GM23248 (cell line): ENCODE measurements at places on chromosomes 5 and 9. TPM values are rescaled to one million over a fixed set of nuclear protein-coding genes. Genes with fewer than 3 reads are reported as not detected.

Gene TLR4
- total RNA-seq: 11.9 and 13.8 TPM in 2 replicates

Gene DBH
- total RNA-seq: not detected in 2 replicates

Gene LCN10
- not detected in 2 replicates for total RNA-seq

Gene FOXD4L6
- total RNA-seq: 0.22 TPM in 1 of 2 replicates, not detected in the other

Gene LIFR
- 6.9 and 16.4 TPM in 2 replicates for total RNA-seq

Gene RAI14
- 120 and 124 TPM in 2 replicates for total RNA-seq

Gene TTC39B
- total RNA-seq: 8.6 and 10.9 TPM in 2 replicates

Gene POU5F2
- total RNA-seq: 0.32 and 0.76 TPM in 2 replicates

Gene QRFP
- not detected in 2 replicates for total RNA-seq

Gene SPARC
- 5,563 and 6,520 TPM in 2 replicates for total RNA-seq

Gene ODF2
- total RNA-seq: 29.5 and 37.9 TPM in 2 replicates

Gene IL17B
- not detected in 2 replicates for total RNA-seq

Gene ZNF454
- 0.97 and 1.9 TPM in 2 replicates for total RNA-seq

Gene SLF1
- total RNA-seq: 4.3 and 6.1 TPM in 2 replicates

Gene AGXT2
- total RNA-seq: not detected in 2 replicates

Gene GPR21
- total RNA-seq: 0.65 TPM in 1 of 2 replicates, not detected in the other

Gene JMY
- 12.2 and 17.6 TPM in 2 replicates for total RNA-seq

Gene SHOC1
- not detected in 2 replicates for total RNA-seq

Gene MSX2
- 2.4 and 3.0 TPM in 2 replicates for total RNA-seq

Gene DIAPH1
- 26.0 and 34.5 TPM in 2 replicates for total RNA-seq

Gene TEX53
- not detected in 2 replicates for total RNA-seq

Gene ZNF658
- total RNA-seq: 3.7 and 4.8 TPM in 2 replicates

Gene CD14
- 1.9 and 6.1 TPM in 2 replicates for total RNA-seq

Gene PCDH1
- 3.5 and 10.9 TPM in 2 replicates for total RNA-seq

Gene SOX30
- total RNA-seq: not detected in 2 replicates

Gene CBY3
- total RNA-seq: not detected in 2 replicates

Gene ELAVL2
- total RNA-seq: not detected in 2 replicates

Gene GRM6
- total RNA-seq: not detected in 2 replicates

Gene PRRC1
- 51.3 and 61.2 TPM in 2 replicates for total RNA-seq

Gene CNTFR
- not detected in 2 replicates for total RNA-seq

Gene PCDHGB5
- 13.2 and 14.9 TPM in 2 replicates for total RNA-seq

Gene WDR38
- total RNA-seq: not detected in 2 replicates

Gene DRD1
- total RNA-seq: not detected in 2 replicates

Gene DDX4
- not detected in 2 replicates for total RNA-seq

Gene SH3TC2
- total RNA-seq: 1.1 and 1.5 TPM in 2 replicates

Gene PLCXD3
- total RNA-seq: 0.13 and 0.22 TPM in 2 replicates

Gene CPLANE1
- 19.5 and 24.6 TPM in 2 replicates for total RNA-seq

Gene TNC
- 319 and 372 TPM in 2 replicates for total RNA-seq
